Activated naive CD4-positive, alpha-beta T cell treated with anti-CD3 and anti-CD28 coated beads, Interleukin-2, amount 50 U/mL, for 72 hours (primary cell): ENCODE measurements at places on chromosomes 16 and 17. TPM values are rescaled to one million over a fixed set of nuclear protein-coding genes. Genes with fewer than 3 reads are reported as not detected.

- no peak for DNase-seq
These were observed at the start of gene MT1B for GRCh38 chr16:56651586-56651985. TSS of gene MT1B (plus strand) at chr16:56651886. CDS start at chr16:56651954, 68 bp downstream.

CCL5 gene
- 13.1 TPM for total RNA-seq

DNA sequence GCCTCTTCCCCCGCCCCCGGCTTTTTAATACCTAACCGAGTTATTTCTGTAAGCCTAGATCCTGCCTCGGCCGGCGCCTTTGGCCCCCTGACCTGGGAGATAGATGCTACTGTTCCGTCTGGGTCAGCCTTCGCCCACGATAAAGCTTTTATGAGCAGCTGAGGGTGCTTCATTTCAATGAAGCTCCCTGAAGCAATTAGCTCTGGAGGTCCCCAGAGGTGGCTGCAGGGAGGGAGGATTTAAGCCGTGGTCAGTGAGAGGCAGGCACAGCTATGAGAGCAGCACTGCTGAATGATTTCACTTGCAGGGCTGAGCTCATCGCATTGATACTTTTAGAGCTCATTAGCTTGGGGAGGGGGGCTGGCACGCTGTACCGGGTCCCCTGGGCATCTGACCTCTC is 89.4 kb downstream of the RPA1 start:
- no peak for DNase-seq

DNA sequence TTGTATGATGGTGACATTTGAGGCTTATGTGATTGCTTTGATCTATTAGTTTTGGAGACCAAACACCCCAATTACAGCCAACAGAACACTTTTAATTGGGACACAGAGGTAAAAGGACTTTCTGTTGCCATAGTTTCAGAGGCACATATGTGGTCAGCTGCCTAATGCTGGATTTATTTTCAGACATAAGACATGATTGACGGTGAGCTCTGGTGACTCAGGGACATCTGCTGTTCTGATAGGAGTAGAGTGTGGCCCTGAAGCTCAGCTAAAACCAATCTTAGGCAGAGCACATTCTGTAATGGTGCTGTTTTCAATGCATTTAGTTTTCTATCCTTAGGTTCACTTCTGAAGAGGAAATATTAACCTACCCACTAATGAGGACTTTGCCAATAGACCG is 247.1 kb downstream of the UTP18 start:
- DNase-seq, result no peak

- DNase-seq, result no peak
These were observed 43.4 kb downstream of the METTL16 start for GRCh38 chr17:2468270-2468669.

DPEP3 gene
- total RNA-seq, result 0.19 TPM

C17orf78 gene
- total RNA-seq, result not detected

GRCh38 chr17:27342059-27342458 is 48.1 kb downstream of the WSB1 start:
- DNase-seq, result no peak

DNA sequence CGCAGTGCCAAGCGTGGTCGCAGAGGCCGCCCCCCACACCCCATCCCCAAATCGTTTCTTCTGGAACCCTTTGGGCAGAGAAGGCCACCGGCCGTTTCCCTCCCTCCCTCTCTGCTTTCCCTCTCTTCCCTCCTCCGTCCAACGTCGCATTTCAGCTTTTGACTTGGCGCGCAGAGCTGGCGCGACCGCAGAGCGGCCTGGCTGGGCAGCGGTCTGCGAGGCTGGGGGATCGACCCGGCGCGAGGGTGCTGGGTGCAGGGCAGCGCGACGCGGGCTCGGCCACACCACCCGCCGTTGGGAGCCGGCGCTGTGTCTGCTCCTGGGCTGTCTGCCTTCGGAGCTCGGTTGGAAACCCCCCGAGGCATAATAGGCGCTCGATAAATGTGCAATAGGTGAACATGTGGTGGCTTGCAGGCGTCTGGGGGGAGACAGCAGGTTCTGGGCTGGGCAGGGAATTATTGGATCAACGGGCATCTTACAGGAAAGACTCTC is 2.8 kb upstream of the NTN3 start:
- DNase-seq, result no peak

- DNase-seq, result no peak
These were observed 1.9 kb upstream of the UTP6 start for GRCh38 chr17:31903401-31903800.

- DNase-seq, result no peak
These were observed 56.0 kb upstream of the DOC2B start for GRCh38 chr17:237406-237955.

ARL5C gene
- not detected for total RNA-seq

C17orf50 gene
- total RNA-seq, result not detected

DNA sequence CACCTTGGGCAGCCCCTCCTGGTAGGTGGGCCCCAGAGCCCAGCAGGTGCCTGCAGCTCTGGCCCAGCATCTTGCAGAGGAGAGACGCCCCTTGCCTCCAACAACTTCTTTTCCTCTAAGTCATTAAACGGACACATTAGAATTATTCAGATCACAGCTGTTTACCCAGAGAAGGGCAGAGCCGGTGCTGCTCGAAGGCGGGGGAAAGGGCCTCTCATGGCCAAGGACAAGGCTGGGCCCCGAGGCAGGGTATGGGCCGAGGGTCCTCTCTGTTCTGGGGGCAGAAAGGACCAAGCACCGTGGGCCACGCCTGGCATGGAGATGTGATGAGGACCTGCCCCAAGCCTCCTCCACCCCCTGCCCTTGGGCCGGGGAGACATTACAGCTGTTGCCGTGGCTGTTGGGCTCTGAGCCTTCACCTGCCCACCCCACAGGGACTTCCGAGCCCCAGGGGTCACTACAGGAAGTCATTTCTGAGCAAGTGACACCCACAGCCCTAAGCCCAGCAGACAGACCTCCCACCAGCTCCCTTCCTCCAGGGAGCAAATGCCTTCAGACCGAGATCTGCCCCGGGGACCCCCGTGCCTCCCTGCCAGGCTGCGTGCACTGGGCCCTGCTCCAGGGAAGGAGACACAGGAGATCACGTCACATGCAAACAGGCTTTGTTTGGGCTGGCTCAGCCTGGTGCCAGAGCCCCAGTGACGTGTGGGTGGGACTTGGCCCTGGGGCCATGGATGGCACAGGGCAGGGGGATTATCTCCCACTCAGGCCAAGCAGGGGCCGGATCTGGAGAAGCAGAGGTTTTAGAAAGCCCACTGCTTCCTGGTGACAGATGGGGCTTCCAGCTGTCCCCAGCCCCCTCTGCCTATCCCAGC is 699 bp upstream of the PVALEF start:
- DNase-seq, result no peak

DNA sequence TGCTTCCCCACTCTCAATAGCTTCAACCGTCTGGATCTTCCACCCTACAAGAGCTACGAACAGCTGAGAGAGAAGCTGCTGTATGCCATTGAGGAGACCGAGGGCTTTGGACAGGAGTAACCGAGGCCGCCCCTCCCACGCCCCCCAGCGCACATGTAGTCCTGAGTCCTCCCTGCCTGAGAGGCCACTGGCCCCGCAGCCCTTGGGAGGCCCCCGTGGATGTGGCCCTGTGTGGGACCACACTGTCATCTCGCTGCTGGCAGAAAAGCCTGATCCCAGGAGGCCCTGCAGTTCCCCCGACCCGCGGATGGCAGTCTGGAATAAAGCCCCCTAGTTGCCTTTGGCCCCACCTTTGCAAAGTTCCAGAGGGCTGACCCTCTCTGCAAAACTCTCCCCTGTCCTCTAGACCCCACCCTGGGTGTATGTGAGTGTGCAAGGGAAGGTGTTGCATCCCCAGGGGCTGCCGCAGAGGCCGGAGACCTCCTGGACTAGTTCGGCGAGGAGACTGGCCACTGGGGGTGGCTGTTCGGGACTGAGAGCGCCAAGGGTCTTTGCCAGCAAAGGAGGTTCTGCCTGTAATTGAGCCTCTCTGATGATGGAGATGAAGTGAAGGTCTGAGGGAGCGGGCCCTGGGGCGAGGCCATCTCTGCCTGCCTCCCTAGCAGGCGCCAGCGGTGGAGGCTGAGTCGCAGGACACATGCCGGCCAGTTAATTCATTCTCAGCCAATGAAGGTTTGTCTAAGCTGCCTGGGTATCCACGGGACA is 11.1 kb upstream of the CLEC18A start:
- no peak for DNase-seq

TRIM72 gene
- 0.09 TPM for total RNA-seq

DNA sequence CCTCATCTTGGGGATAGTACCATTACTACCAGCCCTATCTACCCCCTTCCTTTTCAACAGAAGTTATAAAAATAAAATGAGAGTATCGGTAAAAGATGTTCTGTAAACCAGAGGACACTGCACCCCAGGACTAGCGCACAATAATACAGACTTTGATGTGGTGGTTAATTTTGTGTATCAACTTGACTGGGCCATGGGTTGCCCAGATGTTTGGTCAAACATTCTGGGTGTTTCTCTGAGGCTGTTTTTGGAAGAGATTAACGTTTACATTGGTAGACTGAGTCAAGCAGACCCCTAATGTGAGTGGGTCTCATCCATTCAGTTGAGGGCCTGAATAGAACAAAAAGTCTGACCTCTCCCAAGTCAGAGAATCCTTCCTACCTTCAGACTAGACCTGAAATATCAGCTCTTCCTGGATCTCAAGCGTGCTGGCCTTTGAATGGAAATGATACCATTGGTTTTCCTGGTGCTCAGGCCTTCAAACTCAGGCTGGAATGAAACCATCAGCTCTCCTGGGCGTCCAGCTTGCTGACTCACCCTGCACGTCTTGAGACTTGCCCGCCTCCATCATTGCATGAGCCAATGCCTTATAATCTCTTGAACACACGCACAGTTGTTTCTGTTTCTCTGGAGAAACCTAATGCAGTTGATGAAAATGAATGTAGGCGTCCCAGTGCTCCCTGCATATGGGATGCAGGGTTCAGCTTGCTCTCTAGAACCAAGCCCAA is 10.1 kb downstream of the MRM1 start:
- no peak for DNase-seq

GRCh38 chr17:57242148-57242547 is 14.2 kb upstream of the MSI2 start:
- no peak for DNase-seq

DNA sequence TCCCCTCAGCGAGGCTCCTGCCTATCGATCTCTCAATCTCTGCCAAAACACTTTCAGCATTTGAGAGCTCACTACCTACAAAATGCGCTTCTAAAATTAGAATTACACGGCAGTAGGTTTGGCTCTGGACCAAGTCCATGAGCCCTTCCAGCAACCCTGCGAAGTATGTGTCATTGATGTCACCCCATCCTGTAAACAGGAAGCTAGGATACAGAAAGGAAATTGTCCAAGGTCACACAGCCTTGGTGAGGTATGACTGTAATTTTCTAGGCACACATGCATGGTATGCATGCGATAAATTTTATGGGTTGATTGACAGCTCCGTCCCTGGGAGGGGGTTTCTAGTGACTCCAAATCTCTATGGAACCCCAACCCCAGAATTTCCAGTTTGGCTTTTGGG is 330.3 kb upstream of the CDH5 start:
- no peak for DNase-seq

ORAI3 gene
- total RNA-seq, result 17.1 TPM

HOXB8 gene
- total RNA-seq, result not detected

KRTAP4-12 gene
- total RNA-seq, result not detected

DNA sequence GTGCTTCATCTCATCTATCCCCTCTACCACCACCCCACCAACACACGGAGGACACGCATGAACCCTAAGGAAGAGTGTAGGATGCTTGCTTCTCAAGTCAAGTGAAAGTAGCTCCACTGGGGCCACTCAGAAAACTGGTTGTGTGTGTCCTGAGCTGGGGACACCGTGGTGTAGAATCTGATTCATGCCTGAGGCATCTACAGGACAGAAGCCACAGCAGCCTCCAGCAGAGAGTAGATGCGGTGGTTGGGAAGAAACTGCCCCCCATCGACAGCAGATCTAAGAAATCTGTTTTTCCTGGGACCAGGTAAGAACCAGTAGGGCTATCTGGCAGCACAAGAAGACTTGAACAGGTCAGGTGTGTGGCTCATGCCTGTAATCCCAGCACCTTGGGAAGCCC is 51.9 kb upstream of the HLF start:
- no peak for DNase-seq

- no peak for DNase-seq
These were observed 63.5 kb upstream of the LGALS9 start for GRCh38 chr17:27567563-27567859.

DNA sequence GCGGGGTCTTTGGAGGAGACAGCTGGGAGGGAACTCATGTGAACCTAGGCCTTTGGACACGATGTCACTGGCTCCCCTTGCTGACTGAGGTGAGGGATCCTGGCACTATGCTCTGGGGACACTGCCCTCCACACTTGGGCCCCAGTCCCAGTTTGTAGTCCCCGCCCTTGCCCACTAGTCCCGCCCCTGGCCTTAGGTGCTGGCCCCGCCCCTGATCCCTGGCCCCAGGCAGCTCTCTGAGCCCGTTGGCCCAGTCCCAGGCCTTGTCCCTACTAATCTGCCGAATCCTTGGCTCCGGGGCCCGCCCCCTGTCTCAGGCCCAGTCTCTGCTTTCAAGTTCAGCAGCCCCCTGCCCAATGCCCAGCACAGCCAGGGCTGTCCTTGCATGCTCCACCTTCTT is 61.0 kb downstream of the SMPD3 start:
- DNase-seq, result no peak

GRCh38 chr17:62017912-62018311 is 47.2 kb downstream of the MED13 start:
- no peak for DNase-seq

ALOX15 gene
- total RNA-seq, result 0.14 TPM

GRCh38 chr17:74485022-74485743 is 18.7 kb downstream of the CD300A start:
- no peak for DNase-seq

CHST6 gene
- not detected for total RNA-seq

DNA sequence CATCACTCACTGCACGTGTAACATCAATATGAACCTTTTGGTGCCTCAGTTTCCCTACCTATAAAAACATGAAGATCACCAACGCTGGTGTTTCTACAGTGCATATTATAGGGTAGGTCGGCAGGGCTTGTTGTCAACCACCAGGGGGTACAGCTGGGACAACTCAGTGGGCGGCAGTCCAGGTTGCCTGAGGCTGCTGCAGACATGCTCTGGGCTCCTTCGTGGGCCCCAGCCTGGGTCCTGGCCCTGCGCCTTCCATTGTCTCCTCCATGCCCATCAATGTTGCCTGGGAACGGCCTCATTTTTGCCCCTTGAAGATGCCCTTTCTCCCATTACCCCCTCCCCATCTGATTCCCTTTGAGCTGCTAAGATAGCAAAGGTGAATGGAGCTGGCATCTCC is 89.8 kb downstream of the GSG1L start:
- peak; percentile 21 for DNase-seq

KRTAP9-4 gene
- not detected for total RNA-seq

GRCh38 chr17:59373882-59374495 is 42.5 kb downstream of the YPEL2 start:
- DNase-seq, result no peak

- DNase-seq, result no peak
These were observed 27.3 kb upstream of the HS3ST2 start for GRCh38 chr16:22786691-22787090.

GRCh38 chr17:80596760-80597608 is 52.3 kb downstream of the RPTOR start:
- peak; percentile 40 for DNase-seq

DNA sequence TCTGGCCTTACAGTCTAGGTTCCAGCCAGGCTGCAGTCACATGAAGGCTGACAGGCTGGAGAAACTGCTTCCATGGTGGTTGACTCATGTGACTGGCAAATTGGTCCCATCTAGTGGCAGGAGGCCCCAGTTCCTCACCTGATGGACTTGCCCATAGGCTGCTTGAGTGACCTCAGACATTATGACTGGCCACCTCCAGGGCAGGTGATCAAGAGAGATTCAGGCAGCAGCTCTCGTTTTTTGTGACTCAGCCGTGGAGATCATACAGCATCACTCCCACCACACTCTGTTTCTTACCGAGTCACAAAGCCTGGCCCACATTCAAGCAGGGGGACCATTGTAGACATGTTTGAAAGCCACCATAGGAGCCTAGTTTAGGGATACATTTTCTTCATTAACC is 34.5 kb downstream of the SIAH1 start:
- no peak for DNase-seq

ZCCHC14 gene
- 5.6 TPM for total RNA-seq
